ENCODE measurements at places on chromosomes 13 and 19.

DNA sequence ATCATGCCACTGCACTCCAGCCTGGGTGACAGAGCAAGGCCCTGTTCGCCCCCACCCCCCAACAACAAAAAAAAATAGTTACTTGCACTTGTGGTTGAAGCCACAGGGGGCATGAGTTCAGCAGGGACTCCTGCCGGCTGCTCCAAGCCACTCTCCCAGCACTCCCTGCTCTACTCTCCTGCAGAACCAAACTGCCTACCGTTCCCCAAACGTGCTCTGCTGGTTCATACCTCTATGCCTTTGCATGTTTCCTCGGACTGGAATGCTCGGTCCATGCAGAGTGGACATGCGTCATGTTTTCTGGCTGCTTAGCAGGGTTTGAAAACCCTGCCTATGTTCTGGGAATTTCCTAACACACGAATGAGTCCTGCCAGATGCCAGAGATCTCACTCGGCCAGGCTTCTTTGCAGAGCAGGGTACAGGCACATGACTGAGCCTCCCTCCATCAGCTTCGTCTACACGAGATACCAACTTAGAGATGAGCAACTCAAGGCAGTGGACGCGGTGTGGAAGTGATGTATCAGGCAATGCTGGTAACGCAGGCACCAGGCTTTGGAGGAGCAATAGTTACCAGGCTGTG, 8.5 kb upstream of the SLC25A15 start:
- DNase-seq = no peak

DNA sequence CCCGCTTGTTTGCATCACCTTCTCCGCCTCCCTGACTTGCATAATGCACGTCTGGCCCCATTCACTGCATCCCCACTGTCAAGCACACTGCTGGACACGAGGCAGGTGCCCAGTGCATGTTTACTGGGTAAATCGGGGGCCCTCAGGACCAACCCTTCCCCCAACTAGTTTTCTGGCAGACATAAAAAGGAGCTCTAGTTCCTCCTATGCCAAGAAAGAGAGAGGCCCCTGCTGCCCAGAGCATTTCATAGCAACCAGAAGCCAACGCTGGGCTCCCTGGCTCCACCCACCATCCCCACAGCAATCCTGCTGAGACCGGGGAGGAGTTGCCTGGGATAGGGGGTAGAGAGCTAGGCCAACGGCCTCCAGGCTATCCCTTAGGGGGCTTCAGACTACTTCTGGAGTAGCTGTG, 23.2 kb downstream of the ANKRD27 start:
- no peak for DNase-seq

GRCh38 chr13:41864658-41865057, 96.3 kb downstream of the VWA8 start:
- DNase-seq = no peak

DNA sequence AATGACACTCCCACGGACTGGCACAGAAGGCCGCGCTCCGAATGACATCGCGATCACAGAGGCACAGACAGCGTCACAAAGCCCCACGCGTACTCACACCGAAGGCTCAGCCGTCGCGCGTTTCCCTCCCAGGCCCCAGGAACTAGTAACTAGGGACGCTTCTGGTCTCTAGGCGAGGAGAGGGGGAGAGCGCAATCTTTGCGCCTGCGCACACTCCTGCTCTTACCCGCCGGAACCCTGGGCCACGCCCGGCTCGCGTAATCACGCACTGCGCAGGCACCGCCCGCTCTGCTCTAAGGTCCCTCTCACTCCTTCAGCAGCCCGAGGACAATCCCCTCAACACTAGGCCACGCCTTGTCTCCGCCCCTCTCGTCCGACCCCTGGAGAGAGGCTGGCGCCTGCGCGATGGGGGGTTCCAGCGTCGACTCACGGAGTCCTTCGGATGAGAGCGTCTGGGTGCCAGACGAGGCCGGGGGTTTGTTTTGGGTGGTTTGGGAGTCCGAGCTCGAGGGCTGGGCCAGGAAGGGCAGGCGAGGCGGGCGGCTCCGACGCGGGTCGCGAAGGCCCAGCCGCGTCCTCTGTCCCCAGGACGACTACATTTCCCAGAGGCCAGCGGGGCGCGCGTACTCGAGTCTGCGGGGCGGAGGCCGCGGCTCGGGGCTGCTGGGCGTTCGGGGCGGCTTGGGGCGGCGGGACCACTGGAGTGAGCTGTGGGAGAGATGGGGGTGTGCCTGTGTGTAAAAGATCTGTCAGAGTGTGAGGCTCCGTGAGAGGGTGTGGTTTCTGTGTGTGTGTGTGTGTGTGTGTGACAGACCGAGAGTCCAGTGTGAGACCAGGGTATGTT, at the start of gene ZNF471:
ZNF471 (plus strand) TSS at position 410 of the 844 bp plus-strand sequence. CDS start 3,717 bp downstream, outside the sequence.
- peak; percentile 85 for DNase-seq

DNA sequence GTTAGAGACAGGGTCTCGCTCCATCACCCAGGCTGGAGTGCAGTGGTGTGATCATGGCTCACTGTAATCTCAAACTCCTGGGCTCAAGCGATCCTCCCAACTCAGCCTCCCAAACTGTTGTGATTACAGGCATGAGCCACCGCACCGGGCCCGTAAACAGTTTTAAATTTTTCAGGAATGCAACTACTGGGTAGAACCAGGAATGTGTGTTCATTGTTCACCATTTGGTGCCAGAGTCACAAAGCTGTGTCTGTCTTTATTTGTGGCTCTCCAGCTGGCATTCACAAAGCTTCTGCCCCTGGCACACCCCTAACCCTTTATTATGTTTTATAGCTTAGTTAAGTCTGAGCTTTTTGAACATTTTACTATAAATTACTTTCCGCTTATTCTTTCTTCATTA, 19.8 kb upstream of the ACP7 start:
- no peak for DNase-seq

GRCh38 chr13:51704399-51705313, 99.3 kb downstream of the DHRS12 start:
- no peak for DNase-seq

- DNase-seq = no peak
Observed at GRCh38 chr13:111665691-111666095, 345.3 kb downstream of the TEX29 start.

DNA sequence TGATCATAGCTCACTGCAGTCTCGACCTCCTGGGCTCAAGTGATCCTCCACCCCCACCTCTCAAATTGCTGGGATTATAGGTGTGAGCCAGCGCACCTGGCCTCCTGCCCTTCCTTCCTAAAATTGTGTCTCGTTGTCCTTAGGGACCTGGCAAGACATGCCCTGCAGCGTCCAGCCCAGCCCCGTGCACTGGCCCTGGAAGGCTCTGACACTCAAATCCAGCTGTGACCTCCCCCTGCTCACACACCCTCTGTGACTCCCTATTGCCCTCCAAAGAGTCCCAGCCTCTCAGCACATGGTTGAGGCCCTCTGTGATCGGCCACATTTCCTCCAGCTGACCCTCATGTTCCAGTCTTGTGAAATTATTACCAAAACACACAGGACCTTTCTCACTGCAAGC, 4.9 kb downstream of the MPV17L2 start:
- no peak for DNase-seq

DNA sequence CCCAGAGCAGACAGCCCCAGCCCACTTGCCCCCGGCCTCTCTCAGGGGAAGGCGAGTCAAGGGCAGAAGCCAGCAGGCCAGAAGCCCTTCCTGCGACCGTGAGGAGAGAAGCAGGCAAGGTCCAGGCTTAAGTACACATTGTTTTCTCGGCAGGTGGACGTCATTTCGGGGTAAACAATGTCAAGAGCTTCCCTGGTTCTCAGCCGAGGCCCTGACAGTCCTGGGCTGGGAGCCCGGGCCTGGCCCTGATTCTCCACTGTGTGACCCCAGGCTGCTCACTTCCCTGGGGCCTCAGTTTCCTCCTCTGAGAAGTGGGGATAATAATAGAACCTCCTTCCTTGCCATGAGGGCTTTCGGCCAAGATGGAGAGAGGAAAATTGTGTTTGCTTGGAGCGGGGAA, 19.4 kb downstream of the PLVAP start:
- no peak for DNase-seq

- no peak for DNase-seq
Observed at GRCh38 chr13:105598529-105598928, 936.9 kb downstream of the EFNB2 start.

DNA sequence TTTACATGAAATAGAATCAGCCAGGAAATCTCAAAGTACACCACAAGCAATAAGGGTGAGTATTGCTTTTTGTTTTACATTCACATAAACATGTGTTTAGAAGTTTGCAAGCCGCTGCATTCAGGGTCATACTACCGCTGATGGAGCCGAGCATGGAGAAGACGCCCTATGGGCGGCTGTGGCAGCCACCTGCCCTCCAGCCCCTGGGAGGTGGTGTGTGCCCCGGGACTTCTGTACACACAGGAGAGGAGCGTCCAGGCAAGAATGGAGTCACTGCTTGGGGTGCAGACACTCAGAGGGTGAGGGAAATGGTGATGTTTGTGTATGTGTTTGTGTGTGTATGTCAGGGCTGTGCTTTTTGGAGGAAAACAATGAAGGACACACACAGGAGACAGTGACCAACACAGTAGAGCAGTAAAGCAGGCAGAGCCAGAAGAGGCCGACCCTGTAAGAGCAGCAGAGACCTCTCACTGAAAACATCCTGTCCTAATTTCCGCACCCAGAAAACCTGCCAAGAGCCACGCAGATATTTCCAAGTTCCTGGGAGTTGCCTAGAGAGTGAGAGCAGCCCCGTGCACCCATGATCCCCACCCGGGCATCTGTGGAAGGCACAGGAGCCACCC, 108.1 kb upstream of the GJB6 start:
- no peak for DNase-seq

DNA sequence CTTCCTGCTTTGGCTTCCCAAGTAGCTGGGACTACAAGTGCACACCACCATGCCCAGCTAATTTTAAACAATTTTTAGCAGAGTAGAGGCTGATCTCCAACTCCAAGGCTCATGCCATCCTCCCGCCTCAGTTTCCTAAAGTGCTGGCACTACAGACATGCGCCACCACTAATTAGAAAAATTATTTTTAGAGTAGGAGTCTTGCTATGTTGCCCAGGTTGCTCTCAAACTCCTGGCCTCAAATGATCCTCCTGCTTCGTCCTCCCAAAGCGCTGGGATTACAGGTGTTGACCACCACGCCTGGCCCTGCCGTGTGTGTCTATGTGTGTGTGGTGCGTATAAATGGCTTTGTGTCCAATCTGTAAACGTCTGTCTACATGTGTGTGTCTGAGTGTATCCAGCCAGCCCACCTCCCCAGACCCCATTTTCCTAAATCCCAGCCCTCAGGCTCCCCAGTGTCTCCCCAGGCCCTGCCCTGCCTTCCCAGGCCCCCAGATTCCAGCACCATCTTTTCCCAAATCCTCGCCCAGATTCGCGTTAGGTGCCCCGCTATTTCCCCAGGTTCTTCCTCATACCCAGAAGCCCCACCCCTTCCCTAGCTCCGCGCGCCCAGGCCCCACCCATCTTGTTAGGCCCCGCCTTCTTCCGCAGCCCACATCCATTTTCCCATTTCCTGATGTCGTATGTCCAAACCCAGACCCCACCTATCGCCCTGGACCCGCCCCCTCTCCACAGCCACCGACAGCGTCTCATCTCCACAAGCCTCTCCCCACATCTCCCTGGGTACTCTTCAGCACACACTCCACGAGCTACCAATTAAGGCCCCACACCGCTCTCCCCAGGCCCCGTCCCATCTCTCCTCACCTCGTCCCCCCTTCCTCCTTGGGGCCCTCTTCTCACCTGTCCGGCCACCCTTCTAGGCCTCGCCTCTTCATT, 24.9 kb downstream of the SLC8A2 start:
- DNase-seq = peak; percentile 88

DNA sequence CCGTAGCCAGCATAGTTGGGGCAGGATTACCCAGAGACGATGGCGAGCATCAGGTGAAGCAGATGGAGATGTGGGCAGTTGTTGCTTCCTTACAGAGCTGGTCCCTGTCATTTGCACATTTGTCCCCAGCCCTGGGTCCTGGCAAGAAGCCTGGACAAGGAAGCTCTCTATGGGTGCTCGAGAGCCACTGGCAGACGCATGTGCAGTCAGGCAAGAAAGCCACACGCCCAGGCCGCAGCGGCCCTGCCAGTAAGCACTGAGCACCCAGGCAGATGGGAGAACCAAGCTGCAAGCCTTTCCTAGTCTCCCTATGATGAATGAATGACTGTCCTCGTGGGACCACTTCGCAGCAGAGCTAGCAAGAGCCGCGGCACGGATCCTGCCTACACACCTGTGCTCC, 182.8 kb downstream of the FOXO1 start:
- peak; percentile 42 for DNase-seq

DNA sequence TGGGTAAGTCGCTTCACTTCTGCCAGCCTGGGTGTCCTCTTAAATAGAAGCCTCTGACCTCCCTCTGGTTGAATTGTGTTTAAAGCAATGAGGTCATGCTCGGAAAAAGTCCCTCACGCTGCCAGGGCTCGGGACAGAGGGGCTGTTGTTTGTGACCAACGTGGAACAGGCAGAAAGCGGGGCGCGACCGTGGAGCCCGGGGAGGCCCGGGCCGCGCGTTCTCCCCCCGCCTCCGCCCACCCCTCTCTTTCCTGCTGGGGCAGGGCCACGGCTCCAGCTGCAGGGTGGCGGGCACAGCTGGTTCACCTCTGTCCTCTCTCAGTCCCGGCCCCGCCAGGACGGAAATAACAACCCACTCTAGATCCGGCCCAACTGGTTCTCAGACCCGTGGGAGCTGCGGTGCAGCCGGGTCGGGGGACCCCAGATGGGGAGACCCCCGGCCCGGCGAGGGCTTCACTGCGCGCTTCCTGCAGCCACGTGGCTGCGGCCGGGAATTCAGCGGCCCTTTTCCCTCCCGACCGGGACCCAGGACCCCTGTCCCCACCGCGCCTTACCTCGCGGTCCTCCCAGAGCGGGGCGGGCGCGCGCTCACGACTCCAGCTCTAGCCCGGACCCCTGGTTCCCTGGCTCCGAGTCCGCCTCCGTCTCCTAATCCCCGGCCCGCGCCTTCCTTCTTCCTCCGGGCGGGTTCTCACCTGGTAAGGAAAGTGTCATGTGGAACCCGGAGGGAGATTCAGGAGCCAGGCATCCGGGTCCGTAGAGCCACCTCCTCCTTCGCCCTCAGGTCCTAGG, 1.9 kb downstream of the CDC42EP5 start:
- DNase-seq = no peak

GRCh38 chr19:10611907-10612306, 13.4 kb upstream of the SLC44A2 start:
- DNase-seq = no peak
